ENCODE measurements at places on chromosomes 12 and 14.

DNA sequence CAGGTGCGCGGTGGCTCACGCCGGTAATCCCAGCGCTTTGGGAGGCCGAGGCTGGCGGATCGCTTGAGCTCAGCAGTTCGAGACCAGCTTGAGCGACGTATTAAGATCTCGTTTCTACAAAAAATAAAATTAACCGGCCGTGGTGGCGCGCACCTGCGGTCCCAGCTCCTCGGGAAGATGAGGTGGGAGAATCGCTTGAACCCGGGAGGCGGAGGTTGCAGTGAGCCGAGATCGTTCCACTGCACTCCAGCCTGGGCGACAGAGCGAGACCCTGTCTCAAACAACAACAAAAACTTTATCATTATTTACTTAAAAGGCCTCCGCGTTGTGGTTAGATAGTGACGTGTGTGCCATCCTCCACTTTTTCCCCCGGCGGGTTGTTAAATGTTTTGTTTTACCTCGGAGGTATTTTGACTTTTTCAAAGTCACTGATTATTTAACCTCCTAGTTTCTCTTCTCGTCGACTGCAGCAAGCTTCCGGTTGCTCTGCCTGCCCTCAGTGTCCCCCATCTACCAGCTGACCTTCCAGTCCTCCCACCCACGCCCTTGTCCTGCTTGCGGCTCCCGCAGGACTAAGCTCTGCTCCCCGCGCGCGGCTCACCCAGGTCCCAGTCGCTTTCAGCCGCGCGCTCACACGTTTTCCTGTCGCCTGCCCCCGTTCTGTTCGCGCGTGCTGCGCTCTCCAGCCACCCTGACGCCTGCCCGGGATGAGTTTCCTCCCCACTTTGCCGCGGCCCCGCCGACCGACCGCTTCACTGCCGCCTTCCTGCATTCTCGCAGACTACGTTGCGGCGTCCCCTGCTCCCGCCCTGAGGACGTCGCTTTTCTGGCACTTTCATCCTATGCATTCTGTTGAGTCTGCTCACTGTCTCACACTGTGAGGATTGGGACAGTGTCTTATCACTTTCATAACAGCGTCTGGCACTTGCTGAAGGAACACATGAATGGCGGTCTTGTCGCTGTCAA, 1.2 kb upstream of the SCAF11 start:
- DNase-seq: peak; percentile 44

DNA sequence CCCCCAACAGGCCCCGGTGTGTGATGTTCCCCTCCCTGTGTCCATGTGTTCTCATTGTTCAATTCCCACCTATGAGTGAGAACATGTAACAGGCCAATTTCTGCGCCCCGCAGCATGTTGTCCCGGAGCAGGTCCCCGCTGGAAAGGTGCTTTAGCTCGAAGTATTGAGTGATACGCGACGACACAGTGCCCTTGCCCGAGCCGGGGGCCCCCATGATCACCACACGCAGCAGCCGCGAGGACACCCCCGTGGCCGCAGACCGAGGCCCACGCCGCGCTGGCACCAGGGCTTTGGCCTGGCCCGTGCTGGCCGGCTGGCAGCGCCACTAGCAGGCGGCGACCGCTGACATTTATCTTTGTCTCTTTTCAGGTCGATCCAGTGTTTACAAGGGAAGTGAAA, 91.7 kb downstream of the GLT1D1 start:
- DNase-seq: no peak

DNA sequence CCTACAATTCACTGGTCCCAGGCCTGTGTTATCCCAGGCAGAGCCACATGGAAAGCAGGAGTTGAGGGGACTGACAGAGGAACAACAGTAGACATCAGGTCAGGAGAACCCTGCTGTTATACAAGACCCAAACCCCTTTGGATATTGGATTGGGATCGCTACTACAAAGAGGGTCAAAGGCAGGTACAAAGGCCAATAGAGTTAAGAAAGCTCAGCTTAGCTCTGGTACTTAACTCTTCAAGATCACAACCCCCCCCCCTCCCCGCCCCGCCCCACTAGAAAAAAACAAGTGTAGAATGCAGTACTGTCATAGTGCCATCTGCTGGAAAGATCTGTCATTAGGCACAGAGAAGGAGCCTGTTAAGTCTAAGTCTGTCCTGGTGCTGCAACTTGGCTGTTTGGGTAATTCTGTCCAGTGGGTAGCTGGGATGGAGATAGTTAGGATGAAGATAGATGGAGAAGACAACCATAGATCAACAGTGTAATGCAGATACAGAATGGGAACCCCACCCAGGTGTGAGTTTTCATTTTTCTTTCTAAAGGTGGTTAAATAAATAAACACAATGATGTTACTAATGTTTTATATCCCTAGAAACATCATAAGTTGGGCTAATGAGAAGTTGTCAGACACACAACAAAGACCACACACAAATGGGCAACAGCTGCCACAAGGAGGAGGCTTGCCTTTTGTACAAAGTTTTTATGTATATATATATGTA, 17.2 kb downstream of the REM2 start:
- DNase-seq: no peak

DNA sequence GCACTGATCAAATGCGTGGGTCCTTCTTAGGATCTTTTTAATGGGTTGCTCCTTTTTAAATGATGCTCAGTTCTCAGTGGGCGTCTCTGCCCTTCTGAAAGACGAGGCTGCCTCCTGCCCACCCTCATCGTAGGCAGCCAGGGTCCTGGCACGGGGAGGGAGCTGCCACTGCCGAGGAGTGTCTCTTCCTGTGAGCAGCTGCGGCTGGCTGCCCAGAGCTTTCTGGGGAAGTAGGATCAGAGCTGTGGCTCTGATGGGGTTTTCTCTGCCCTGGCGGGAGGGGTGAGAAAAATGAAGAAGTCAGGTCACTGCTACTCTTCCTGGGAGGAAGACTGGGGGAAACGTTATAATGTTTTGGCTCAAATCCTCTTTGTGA, 31.1 kb upstream of the BEGAIN start:
- no peak for DNase-seq

DNA sequence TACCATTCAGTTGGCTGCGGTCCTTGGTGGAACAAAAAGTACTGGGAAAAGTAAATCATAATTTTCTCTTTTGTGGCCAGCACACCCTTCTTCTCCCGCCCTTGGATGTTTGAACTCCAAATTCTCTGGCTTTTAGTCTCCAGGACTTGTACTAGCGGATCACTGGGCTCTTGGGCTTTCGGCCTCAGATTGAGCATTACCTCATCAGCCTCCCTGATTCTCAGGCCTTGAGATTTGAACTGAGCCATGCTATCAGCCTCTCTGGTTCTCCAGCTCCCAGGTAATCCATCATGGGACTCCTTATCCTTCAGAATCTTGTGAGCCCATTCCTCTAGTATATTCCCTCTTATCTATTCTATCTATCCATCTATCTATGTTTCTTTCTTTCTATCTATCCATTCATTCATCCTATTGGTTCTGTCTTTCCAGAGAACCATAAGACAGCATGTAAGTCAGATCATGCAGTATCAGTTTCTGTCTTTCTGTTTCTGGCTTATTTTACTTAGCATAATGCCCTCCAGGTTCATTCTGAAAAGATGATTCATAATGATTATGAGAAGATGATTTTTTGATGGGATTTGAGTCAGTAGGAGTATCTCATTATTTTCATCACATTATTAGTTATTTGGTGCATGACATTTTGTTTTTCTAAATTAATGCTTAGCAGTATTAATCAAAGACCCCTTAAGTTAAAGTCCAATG, 814.9 kb downstream of the LRFN5 start:
- DNase-seq: no peak

DNA sequence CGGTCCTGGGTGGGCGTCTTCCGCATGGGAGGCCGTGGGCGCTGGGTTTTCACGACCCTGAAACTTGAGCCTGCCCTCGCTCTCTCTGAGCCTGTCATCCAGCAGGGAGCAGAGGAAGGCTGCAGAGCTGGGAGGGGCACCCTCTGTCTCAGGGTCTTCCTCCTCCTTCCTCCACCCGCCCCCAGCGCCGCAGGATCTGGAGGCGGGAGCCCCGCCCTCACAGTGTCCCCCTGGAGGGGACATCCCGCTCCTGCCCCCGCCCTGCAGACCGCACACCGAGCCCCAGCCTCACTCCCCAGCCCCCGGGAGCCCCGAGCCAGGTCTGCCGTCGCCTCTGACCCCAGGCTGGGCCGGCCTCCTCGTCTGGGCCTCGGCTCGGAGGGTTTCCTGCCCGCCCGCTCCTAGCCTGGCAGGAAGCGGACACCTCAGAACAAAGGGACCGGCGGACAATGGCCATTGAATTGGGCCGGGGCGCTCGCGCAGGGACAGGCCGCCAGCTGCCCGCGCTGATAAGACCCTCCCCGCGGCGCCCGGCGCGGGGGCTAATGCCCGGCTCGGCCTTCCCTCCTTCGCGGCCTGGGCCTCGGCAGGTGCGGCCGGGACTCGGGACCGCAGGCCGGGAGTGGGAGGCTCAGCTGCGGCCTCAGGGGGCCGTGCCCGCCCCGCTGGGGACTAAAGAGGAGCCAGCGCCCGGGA, 15.3 kb upstream of the NUDT14 start:
- DNase-seq: no peak

GRCh38 chr14:26478967-26479366, 118.9 kb downstream of the NOVA1 start:
- DNase-seq: no peak

DNA sequence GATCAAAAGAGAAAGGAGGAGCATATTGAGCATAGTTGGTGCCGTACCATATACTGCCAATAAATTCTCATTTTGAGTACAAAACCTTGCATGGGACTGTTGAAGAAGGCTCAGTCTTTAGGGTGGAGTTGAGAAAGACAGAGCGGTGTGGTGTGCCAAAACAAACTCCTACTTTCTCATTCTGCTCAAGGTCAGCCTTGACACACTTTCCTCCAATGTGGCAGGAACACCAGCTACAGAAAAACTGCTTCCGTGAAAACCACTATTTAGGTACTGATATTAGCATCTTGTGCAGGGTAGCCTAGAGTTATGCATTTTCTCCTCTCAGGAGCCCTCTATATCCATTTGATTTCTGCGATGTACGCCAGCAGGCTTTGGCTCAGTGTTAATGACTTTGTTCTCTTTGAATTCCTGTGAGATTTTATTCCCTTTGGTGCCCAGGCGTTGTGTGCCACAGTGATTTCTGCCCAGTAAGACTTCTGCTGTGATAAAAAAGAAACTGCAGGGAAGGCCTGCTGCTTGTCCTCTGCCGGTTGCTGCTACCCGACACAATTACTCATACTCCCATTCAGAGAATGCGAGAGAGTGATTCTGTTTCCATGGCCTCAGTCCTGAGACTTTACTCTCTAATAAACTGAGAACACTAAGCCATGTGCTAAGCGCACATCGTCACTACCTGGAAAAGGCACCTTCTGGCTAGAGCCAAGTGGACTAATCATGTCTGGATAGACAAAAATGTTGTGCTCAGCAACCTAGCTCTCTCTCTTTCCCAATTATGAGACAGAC, 88.3 kb upstream of the MDM1 start:
- no peak for DNase-seq

DNA sequence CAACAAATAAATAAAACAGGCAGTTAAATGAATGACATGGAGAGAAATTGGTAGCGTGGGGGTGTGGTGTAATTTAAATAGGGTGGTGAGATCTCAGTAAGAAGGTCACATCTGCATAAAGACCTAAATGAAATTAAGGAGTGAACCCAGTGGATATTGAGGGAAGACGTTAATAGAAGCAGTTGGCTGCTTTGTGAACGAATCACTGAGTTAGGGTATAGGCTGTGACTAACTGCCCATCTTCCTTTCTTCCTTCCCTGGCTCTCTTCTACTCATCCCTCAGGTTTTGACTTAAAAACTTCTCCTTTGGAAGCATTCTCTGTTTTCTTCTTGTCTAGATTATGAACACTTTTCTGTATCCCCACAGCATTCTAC, 64.7 kb downstream of the BTG1 start:
- DNase-seq: no peak

DNA sequence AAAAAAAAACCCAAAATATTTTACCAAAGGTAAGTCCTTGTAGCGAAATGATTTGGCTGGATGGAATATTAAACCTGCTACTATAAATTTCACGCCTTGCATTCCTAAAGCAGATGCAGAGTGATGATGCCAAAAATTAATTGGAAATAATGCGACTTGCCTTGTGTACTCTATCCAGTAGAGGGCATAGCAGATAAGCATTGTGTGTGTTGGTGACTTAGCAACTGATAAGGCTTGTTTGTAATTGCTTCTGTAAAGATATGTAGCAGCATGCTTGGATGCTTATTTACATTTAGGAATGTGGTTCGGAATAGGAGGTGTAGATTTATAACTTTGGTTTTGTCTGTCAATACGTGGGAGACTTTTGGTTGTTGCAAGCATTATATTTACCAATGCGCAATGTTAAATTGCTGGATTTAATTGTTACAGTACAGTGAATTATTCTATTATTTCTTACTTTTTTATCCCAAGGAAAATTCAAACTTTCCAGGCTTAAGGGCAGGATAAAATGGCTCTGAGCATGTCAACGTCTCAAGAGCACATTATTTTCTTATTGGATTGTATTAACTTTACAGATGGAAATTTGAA, 80.5 kb downstream of the TMEM260 start:
- DNase-seq: no peak

DNA sequence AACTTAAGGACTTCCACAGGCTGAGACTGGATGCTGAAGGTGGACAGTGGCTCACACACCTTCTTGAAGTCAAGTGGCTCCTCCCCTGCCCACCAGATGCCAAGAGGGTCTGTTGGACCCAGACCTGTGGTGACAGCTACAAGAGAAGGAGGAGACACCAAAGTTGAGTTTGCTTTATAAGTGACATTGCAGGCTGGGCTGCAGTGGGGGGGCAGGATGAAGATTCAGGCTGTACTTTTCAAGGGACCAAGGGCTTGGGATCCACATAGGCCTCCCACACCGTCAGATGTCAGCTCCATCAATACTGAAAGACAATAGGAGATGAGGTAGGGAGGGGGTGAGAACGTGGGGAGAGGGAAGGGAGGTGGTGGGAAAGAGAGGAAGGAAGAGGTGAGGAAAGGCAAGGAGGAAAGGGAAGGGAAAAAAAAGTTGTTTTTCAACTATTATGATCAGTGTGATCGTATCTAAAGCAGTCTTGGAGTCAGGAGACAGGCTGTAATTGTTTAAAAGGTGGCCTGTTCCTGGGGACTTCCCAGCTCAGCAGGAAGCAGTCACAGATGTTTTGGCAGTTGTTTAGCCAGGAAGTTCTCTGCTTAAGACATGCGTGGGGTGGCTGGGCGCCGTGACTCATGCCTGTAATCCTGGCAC, 84.1 kb upstream of the RESF1 start:
- peak; percentile 44 for DNase-seq

GRCh38 chr14:67538501-67538900, 5.4 kb downstream of the PLEKHH1 start:
- no peak for DNase-seq

DNA sequence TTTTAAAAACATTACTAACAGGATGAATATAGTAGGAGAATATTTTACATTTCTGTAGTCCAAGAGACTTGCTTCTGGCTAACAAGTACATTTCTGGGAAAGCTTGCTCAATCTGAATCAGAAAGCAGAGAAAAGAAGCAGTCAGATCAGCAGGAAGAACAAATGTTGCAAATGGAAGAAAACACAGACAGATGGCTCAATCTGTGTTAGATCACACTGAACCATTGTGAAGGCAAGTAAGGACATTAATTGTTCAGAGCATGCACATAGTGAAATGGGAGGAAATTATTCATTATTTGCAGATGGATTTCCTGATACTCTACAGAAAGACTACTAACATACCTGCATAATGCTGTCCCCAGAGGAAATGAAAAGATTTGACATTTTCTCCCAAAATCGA, 65.2 kb upstream of the CNOT2 start:
- no peak for DNase-seq

GRCh38 chr14:105136401-105137322, 31.9 kb downstream of the JAG2 start:
- no peak for DNase-seq

Measured in activated CD8-positive, alpha-beta memory T cell treated with anti-CD3 and anti-CD28 coated beads for 1 hour (primary cell).